Calu3 (cell line): ENCODE measurements at places on chromosomes 12 and 14.

- no peak for DNase-seq
These were observed 120.5 kb downstream of the KCNMB4 start for GRCh38 chr12:70486588-70486987.

DNA sequence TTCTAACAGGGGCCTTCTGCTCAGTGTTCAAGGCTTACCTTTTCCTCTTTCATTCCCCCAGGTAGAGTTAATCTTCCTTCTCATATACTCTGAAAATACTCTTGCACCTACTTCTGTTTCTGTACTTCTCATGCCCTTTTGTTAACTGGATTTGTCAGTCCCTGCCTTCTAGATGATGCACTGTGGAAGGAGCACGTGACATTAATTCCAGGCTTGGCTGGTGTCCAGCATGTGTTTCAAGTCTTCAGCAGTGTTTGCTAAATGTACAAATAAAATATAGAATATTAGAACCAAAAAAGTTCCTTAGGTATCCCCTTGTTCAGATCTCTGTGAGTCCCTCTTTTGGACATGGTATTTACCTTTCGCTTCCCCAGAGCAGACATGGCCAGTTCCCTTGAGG is 27.9 kb upstream of the EVL start:
- DNase-seq = no peak

GRCh38 chr12:630656-631632 is 32.3 kb downstream of the NINJ2 start:
- no peak for DNase-seq

- peak; percentile 35 for DNase-seq
These were observed 23.5 kb downstream of the FGF23 start for GRCh38 chr12:4356041-4356327.

GRCh38 chr12:31238764-31239387 is 87.1 kb downstream of the SINHCAF start:
- DNase-seq = peak; percentile 81

GRCh38 chr14:65164825-65165135 is 62.5 kb upstream of the MAX start:
- DNase-seq = no peak

GRCh38 chr14:77763316-77763715 is 2.4 kb upstream of the SNW1 start:
- no peak for DNase-seq

GRCh38 chr12:71208053-71208685 is 50.4 kb upstream of the TSPAN8 start:
- no peak for DNase-seq

- peak; percentile 7 for DNase-seq
These were observed 84.0 kb downstream of the LRP6 start for GRCh38 chr12:12182703-12183365.

- no peak for DNase-seq
These were observed 7.8 kb downstream of the UBE3B start for GRCh38 chr12:109485201-109485600.

GRCh38 chr12:71581206-71581605 is 82.4 kb downstream of the ZFC3H1 start:
- peak; percentile 52 for DNase-seq

- DNase-seq = no peak
These were observed 1.1 kb downstream of the HDAC7 start for GRCh38 chr12:47818467-47819137.

GRCh38 chr14:67620217-67620785 is 581 bp downstream of the ARG2 start:
- peak; percentile 4 for DNase-seq

DNA sequence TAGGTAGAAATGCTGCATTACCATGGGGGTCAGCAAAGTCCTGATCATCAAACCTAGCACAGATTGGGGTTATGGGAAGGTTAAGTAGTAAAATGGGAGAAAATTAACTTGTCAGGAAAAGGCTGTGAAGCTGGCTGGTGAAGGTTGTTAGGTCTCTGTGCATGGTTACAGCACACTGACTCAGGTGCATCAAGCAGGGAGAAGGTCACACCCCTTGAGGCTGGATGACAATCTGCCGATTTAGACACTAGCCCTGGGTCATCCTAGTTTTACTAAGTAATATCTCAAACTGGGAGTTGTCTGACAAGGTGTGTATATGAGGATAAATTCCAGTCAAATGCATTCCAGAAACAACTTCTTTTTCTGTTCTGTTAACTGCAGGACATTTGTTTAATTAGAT is 271.1 kb upstream of the LRIG3 start:
- DNase-seq = no peak

GRCh38 chr12:121287267-121287954 is 9.1 kb downstream of the CAMKK2 start:
- no peak for DNase-seq

DNA sequence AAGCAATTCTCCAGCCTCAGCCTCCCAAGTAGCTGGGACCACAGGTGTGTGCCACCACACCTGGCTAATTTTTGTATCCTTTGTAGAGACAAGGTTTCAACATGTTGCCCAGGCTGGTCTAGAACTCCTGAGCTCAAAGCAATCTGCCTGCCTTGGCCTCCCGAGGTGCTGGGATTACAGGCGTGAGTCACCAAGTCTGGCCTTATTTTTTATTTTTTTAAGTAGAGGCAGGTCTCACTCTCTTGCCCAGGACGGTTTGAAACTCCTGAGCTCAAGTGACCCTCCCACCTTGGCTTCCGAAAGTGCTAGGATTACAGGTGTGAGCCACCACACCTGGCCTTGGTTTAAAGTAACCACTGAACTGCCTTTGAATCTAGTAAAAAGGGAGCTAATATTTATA is 56.8 kb downstream of the SPPL3 start:
- no peak for DNase-seq

DNA sequence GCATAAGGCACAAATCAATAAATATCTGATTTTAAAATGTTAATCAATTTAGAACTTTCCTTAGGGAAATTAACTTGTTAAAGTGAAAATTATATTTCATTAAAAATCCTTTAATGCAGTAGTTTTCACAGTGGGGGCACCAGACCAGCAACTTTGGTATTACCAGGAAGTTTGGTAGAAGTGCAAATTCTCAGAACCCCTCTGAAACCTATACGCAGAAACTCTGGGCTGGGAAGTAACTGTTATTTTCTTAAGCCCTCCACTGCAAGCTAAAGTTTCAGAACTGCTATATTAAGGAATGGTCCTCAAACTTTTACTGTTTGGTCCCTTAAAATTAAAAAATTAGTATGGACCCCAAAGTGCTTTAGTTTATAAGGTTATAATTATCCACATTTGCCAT is 35.7 kb downstream of the GNPTAB start:
- no peak for DNase-seq

DNA sequence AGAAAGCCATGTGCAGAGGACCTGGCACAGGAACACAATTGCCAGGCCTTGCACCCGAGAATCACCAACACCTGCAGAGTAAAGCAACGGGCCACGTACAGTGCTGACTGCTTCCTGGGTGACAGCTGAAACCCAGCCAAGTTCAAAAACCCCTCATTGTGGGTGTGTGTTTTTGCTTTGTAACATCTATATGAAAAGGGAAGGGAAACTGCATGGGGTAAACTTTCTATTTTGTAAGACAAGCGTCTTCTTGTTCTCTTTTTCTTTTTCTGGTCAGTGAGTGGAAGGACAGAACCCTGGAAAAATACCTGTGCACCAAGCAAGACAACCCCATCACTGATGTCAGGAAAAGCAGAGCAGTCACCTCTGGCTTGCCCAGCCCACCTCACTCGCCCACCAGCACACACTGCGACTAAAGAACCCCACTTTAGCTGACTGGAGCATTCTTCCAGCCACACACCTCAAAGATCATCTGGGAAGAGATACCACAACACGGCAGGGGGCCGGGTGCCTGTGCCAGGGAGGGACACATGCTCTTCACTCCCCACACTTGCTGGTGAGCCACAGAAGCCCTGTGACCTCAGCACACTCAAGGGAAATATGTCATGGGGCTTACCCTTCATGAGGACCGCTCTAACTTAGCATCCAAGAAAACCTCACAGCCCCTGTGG is 172.3 kb downstream of the NDUFA12 start:
- no peak for DNase-seq

- DNase-seq = no peak
These were observed 133.2 kb upstream of the NOVA1 start for GRCh38 chr14:26730929-26731618.

- DNase-seq = no peak
These were observed 25.5 kb downstream of the RASAL1 start for GRCh38 chr12:113109872-113110599.

GRCh38 chr12:94109160-94109559 is 39.2 kb upstream of the PLXNC1 start:
- DNase-seq = no peak

DNA sequence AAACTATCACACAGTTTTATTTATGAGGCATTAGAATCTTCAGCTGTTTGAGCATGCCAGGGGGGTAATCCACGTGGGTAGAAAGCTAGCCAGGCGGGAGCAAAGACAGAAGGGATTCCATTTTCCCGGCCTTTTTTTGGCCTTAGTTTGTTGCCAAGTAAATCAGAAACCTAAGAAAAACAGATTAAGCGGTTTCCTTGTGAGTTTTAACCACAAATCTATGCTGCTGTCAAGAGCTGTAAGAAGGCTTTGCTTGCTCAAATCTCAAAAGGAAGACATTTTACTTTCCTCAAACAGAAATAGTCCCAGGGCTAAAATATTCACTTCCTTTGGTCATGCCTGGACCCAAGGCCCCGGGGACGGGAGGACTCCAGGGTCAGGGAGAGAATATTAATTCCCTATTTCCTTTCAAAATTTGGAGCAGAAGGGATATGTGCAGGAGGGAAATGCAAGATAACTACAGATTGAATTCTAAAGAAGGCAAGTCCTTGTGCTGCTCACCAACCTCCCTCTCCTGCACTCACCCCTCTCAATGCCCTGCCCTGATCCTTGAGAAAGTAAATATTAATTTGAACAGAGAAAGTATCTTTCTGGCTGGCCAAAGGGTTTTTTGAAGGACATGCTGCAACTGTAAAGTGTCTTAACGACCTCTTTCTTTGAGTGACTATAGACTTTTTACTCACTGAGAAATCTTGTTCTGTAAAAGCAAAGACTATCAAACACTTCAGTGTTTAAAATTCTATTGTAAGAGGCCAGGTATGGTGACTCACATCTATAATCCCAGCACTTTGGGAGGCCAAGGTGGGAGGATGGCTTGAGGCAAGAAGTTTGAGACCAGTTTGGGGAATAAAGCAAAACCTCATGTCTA is 75.7 kb downstream of the HSD17B6 start:
- no peak for DNase-seq

DNA sequence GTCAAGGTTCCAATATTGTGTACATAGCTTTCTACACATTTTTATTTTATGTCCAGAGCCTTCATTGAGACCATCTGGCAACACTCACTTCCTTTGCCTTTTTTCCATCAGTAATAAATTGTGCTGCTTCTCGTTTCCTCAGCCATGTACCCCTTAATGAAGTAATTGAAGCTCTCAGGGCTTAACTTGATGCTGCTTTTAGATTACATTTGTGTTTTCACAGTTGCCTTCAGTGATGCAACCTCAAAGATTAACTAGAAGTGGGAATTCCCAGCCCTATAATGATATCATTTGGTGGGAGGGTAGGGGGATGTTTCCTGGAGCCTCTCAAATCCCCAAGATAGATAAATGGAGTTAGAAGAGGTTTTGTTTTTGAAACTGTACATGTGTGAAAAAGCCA is 80.2 kb upstream of the KRR1 start:
- DNase-seq = no peak

GRCh38 chr14:69900603-69901002 is 21.4 kb downstream of the SMOC1 start:
- DNase-seq = no peak

- peak; percentile 47 for DNase-seq
These were observed 196.3 kb upstream of the PLEKHG7 start for GRCh38 chr12:92506460-92506859.

- DNase-seq = peak; percentile 28
These were observed 24.1 kb downstream of the KLRD1 start for GRCh38 chr12:10331642-10332239.

GRCh38 chr14:92121207-92121669 is 268 bp downstream of the NDUFB1 start:
- DNase-seq = no peak

GRCh38 chr12:56221232-56221756 is 428 bp downstream of the RNF41 start:
- peak; percentile 32 for DNase-seq

GRCh38 chr14:100416921-100417860 is 94.1 kb downstream of the SLC25A47 start:
- DNase-seq = peak; percentile 77

GRCh38 chr14:95319312-95320077 is at the start of gene CLMN:
CLMN (minus strand) TSS chr14:95319908; CDS start chr14:95319792, 116 bp downstream.
- DNase-seq = peak; percentile 64

DNA sequence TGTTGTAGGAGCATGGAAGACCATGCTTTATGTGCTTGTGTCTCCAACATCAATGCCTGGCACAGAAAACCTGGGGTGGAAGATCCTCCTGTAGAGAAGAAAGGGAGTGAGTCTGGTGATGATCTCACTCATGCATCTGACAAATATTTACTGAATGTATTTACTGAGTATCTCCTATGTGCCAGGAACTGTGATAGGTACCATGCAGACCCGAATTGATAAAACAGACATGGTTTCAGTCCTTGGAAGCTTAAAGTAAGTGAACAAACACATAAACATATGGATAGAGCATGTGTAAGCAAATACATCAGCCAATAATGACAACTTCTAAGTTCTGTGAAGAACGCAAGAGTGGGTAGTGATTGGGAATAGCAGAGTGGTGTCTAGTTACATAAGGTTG is 117.0 kb upstream of the CCDC198 start:
- no peak for DNase-seq

DNA sequence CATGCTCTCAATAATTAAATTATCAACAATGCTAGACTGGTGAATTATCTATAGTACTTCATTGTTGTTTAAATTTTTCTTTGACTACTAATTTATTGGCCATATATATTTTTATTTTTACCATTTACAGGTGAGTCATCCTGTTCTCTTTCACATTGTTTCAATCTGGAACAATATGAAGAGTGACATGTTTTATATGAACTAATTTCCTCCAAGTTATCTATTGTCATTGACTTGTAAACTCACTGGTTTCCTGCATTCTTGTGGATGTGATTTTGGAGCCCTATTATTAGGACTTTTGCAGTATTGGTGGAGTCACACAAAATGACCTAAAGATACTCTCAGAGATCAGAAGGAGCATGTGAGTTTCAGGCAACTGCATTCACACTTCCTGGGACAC is 297.7 kb downstream of the AEBP2 start:
- no peak for DNase-seq

DNA sequence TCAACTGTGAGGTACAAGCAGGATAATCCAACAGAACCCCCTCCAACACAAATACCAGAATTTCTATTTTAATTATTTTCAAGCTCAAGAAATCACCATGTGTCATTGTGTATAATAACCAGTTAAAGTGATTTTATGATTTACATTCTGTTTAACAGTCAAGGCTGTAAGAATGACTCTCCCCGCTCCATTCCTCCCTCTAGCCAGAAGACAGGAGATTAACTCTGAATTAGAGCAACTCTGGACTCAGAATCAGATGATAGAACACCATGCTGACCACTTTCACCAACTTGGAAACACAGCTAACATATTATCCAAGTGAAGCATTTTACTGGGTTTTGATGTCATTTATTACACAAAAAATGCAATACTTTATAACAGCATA is 71.9 kb downstream of the ATP2B1 start:
- no peak for DNase-seq
